Ureter (tissue), 1 donor: ENCODE measurements at places on chromosomes 1 and 21.
A peak's percentile ranks its signal among the peaks of the same experiment; 100 is the strongest.

- DNase-seq: no peak
These were observed 56.0 kb downstream of the ZMYM4 start for GRCh38 chr1:35324486-35324885.

- DNase-seq: no peak
These were observed 25.8 kb downstream of the OSBPL9 start for GRCh38 chr1:51642739-51643142.

GRCh38 chr1:186079084-186079684, 295.9 kb downstream of the TPR start:
- no peak for DNase-seq

GRCh38 chr1:55053265-55053954, 14.1 kb downstream of the PCSK9 start:
- DNase-seq: no peak

- DNase-seq: peak; percentile 62
These were observed 140.1 kb upstream of the FMN2 start for GRCh38 chr1:239951511-239952140.

GRCh38 chr1:1006305-1007159, 6.6 kb upstream of the HES4 start:
- peak; percentile 46 for DNase-seq

DNA sequence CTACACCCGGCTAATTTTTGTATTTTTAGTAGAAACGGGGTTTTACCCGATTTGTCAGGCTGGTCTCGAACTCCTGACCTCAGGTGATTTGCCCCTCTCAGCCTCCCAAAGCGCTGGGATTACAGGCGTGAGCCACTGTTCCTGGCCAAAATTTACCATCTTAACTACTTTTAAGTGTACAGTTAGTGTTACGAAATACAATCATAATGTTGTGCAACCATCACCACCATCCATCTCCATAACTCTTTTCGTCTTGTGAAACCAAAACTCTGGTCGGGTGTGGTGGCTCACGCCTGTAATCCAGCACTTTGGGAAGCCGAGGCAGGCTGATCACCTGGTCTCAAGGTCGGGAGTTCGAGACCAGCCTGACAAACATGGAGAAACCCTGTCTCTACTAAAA, 14.1 kb upstream of the ZBTB40 start:
- no peak for DNase-seq

DNA sequence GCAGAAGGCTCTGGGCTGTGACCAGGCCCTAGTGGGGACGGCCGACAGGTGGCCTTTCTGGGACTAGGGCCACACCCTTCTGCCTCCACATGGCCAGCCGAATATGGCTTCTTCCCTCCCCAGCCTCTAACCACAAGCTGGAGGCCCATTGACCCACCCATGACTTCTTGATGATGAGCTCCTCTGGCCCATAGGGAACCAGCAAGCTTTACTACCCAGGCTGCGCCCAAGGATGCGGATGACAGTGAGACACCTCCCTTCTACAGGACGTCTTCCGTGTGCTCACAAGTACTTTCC, 41.0 kb downstream of the LDLRAD2 start:
- no peak for DNase-seq

DNA sequence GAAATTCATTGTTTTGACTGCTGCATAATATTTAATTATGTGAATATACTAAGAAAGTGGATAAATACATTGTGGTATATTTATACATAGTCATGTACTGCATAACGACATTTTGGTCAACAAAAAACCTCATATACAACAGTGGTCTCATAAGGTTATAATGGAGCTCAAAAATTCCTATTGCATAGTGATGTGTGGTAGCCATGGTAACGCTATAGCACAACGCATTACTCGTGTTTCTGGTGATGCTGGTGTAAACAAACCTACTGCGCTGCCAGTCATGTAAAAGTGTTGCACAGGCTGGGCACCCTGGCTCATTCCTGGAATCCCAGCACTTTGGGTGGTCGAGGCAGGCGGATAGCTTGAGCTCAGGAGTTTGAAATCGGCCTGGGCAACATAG, 52.6 kb upstream of the NHLH2 start:
- DNase-seq: no peak

- peak; percentile 88 for DNase-seq
These were observed at the start of gene NID1 for GRCh38 chr1:236064674-236065508. NID1 (minus strand) TSS chr1:236065090; CDS start chr1:236065079, 11 bp downstream.

DNA sequence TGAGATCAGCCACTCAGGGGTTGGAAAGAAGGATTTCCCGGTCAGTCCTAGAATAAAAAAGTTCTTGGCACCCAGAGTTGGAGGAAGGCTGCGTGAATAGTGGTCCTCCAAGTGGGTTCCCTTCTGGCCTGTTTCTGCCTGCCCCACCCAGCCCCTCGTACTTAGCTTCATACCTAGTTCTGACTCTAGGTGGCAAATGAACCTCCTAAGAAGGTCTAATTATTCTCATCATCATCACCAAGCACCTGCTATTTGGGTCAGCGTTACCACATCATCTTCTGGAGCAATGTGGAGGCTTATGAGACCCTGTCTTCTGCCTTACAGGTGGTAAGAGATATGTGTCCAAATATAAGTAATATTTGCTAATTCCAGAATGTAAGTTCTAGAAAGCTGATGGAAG, 35.9 kb upstream of the NFASC start:
- no peak for DNase-seq

DNA sequence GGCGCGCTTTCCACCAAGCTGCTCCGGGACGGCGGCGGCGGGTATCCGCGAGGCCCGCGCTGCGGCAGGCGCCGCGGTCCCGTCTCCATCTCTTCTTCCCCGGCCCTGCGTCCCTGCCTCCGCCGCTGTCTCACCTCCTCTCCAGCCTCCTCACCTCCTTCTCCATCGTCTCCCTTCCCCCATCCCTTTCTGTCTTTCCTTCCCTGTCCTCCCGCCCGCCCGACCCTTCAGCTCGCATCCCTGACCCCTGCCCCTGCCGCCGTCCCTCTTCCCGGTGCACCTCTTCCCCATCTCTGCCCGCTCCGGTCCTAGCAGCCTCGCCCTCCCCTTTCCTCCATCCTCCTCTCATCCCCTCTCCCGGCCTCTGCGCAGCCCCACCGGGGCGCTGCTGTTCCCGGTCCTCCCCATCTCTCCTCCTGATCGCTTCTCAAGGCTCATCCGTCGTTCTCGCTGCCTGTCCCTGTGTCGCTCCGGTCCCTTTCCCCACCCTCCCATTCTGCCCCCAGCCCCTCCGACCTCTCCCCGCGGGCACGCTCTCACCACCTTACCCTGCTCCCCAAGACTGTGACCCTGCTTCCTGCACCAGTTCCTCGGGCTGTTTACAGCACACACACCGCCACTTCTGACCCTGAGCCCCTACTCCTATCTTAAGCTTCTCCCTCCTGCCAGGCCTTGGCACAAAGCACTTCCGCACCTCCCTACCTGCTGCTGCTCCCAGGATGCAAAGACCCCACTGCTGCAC, 760 bp upstream of the NPHP4 start:
- no peak for DNase-seq

- DNase-seq: no peak
These were observed 21.9 kb upstream of the NEK2 start for GRCh38 chr1:211697356-211697755.

DNA sequence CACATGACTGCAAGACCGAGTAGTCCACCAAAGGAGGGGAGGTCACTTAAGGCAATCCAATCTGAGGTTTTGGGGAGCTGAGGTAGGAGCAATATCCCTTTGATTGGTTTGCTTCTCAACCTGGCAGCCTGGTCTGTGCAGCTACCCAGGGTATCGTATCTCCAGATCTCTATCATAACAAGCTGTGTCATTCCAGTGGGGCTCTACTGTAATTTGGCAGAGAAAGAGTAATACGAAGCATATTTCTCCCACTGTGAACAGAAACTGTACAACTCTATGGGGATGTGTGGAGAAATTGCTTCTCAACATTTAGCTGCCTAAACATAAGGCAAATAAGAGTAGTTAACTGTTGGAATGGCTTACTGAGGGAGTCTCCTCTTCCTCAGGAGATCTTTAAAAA, 20.6 kb downstream of the CD101 start:
- DNase-seq: no peak

DNA sequence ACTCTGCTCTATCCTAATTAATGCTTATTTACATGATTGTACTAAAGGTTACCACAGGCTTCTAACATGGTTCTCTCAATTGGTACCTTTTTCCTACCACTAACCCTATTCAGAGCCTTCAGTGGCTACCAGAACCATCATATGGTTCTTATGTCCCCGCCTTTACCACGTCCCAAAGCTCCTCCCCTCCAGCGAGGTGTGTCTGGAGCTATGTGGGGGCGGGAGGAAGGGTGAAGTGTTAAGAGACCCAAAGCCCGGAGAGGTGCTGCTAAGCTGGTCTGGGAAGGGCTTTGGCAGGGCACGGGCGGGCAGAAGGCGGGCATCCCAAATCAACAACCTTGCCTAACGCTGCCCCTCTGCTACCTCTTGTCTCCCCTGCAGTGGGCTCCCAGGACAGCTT, 10.0 kb downstream of the SPATA46 start:
- DNase-seq: no peak

DNA sequence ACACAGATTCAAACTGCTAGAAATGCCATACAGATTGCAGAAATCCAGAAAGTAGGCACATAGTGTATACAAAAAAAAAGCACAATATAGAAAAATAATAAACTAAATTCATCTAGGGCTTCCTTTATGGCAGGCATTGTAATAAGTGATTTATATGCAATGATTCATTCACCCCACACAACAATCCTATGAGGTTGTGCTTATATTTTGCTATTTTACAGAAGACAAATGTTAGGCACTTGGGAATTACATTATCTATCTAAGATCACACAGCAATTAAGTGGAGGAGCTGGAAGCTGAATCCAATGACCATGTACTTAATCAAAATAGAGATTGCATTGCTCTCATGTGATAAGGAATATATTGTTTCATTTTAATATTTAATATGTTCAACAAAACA, 225.7 kb upstream of the KCNK2 start:
- no peak for DNase-seq

DNA sequence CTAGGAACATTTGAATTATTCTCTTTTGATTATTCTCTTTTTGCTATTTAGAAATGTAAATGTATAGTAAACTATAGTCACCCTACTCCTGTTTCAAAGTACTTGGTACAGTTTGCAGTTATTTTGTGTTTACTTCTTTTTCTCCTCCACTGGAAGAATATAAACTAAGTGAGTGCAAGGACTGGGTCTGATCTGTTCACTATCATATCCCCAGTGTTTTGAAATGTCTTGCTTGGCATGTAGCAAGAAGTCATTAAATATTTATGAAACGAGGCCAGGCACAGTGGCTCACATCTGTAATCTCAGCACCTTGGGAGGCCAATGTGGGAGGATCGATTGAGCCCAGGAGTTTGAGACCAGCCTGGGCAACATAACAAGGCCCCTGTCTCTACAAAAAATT, 35.8 kb upstream of the PODN start:
- no peak for DNase-seq
